ENCODE measurements at places on chromosomes 4 and X.

DNA sequence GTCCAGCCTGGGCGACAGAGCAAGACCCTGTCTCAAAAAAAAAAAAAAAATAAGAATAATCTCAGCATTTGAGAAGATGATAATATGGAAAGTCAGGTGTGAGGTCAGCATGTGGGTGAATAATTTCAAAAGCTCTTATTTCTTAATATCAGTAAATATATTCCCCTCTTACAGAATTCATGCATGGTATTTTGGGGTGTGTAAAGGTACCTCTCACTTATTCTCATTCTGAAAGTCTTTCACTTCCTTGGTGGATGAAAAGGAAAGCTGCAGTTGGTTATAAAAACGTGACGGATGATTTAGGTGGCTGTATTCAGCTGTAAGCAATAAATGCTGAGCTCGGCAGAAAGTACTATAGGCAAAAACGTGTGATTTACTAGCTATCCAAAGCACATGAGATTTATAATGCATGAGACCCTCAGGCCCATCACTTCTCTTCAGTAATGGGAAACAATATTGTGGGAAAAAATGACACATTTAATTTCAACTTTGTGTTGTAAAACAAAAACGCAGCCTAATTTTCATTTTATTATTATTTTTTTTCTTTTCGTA lies 353.2 kb upstream of the MAGEB2 start:
- DNase-seq = no peak

DNA sequence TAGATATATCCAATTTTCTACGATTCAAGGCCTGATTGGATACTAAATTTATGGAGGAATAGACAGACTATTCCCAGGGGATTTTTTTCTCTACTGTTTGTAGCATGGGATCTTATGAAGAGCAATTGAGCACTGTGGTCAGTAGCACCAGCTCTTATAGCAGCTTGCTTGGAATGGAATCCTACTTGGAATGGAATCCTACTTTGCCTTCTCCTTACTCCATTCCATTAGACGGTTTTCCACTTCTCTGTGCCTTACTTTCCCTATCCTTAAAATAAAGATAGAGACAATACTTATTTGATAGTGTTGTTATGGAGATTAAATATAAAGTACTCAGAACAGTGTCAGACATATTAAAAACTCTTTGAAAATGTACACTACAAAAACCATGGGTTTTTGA lies 133.5 kb downstream of the BTC start:
- DNase-seq = no peak

DNA sequence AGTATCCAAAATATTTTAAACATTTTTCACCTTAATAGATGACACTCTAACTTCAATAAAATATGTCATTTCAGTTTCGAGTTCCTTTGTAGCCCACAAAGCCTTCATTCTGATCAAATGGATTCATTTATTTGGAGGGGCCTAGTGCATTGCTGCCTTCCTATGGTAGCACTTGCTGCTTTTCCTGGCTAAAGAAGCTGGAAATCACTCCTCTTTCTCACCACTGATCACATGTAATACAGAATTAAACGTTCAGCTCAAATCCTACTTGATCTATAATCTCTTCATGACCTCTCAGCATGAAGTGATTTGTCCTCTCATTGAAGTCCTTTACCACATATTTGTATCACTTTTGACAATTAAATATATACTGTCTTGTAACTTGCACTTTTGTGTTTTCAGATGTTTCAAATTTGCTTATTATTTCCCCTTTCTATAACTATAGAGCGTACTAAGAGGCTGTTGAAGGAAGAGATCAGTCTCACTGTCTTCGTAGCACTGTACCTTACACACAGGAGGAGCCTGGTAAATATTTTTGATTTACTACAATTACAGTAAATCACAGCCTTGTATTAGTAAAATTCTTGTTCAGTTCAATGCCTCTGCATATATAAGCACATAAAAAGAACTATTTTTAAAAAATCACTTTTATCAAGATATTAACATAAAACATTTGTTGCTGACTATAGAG lies 555 bp downstream of the CFI start:
- no peak for DNase-seq

GRCh38 chr4:41579043-41579442 lies 41.1 kb downstream of the LIMCH1 start:
- DNase-seq = no peak

Measured in memory B cell (primary cell).